Cortex of kidney (tissue), 1 donor: ENCODE measurements at places on chromosomes 13 and 19.

GRCh38 chr19:17136617-17137016 lies 61.0 kb downstream of the MYO9B start:
- DNase-seq: no peak

- DNase-seq: no peak
Measured at GRCh38 chr13:77508959-77509620, 26.4 kb upstream of the SCEL start.

- no peak for DNase-seq
Measured at GRCh38 chr19:11349171-11349570, 2.9 kb downstream of the CCDC159 start.

DNA sequence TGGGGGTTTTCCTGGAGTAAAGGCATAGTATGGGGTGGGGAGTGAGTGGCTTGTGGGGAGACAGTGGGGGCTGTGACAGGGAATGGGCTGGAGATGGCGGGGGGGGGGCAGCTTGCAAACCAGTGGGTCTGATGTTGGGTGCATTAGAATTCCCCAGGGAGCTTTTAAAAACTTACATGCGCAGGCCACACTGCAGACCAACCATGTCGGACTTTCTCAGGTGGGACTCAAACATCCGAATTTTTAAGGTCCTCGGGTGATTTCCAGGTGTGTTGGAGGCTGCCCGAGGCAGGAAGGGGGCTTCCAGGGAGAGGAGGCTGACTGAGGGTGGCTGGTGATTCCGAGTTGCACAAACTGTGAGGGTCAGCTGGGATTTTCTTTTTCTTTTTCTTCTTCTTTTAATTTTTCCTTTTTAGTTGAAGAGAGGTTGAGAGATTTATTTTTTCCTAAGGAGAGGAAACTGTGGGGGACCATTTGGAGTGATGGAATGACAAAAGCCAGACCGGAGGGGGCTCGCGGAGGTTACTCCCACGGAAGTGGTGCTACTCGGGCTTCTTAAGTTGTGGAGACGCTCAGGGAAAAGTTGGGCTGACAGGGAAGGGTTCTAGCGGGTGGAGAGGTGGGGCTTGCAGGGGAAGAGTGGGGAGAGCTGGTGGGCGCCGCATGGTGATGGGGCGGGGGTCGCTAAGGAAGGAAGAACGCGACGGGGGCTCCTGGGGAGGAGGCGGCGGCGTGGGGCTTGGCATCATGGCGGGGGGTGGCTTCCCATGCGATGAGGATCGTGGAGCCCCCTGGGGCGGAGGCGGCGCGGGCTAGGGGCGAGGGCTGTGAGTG lies 997 bp upstream of the CACNG8 start:
- no peak for DNase-seq

- DNase-seq: no peak
Measured at GRCh38 chr19:51473009-51473707, 5.2 kb upstream of the CEACAM18 start.
